ENCODE measurements at places on chromosomes 7 and 10.
A peak's percentile ranks its signal among the peaks of the same experiment; 100 is the strongest.

GRCh38 chr10:108241166-108241565 is 1076.7 kb upstream of the SORCS1 start:
- no peak for DNase-seq

- no peak for DNase-seq
These were observed 36.5 kb downstream of the GHRHR start for GRCh38 chr7:31000161-31000693.

DNA sequence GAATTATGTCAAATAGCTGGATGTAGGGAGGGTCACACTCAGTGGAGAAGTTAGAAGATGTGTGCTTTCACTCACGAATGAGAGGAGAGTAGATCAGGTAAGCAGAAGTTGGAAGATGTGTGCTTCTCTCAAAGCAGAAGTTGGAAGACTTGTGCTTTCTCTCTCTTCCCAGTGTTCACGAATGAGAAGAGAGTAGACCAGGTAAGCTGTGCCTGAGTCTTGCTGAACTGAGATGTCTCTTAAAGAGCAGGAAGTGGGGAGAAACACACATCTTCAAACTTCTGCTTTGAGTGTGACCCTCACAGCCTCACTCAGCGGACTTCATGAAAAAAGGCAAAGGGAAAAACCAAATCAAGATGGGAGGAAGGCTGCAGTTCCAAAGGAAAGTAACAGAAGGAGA is 7.0 kb upstream of the TMEM243 start:
- no peak for DNase-seq

DNA sequence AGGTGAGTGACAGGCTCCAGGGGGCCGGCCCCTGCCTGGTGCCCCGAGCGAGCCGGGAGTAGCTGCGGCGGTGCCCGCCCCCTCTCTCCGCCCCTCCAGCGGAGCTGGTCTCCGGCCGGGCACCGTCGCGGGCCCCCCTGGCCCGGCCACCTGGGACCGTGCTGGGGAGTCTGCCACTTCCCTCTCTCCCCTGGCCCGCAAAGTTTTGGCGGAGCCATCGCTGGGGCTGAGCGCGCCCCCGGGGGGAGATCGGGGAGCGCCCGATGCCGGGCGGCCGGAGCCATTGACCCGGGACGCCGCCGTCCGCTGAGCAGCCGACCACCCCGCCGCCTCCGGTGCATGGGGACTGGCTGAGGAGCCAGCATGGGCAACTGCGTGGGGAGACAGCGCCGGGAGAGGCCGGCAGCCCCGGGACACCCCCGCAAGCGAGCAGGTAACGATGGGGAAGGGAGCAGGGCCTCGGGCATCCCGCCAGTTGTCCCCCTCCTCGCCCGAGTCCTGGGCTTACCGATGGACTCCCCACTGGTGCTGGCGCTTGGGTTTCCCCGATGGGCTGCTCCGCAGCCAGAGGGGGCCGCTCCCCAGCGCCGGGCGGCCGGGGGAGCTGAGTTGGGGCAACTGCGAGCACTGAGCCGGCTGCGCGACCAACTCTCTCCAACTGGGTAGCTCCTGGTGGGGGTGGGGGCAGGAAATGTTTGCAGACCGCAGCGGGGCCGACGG is at the start of gene UBTD1:
Gene UBTD1, plus strand, starts transcription at position 84 of the 720 bp plus-strand sequence. Its CDS starts 280 bp downstream, at position 364.
- DNase-seq = peak; percentile 10

DNA sequence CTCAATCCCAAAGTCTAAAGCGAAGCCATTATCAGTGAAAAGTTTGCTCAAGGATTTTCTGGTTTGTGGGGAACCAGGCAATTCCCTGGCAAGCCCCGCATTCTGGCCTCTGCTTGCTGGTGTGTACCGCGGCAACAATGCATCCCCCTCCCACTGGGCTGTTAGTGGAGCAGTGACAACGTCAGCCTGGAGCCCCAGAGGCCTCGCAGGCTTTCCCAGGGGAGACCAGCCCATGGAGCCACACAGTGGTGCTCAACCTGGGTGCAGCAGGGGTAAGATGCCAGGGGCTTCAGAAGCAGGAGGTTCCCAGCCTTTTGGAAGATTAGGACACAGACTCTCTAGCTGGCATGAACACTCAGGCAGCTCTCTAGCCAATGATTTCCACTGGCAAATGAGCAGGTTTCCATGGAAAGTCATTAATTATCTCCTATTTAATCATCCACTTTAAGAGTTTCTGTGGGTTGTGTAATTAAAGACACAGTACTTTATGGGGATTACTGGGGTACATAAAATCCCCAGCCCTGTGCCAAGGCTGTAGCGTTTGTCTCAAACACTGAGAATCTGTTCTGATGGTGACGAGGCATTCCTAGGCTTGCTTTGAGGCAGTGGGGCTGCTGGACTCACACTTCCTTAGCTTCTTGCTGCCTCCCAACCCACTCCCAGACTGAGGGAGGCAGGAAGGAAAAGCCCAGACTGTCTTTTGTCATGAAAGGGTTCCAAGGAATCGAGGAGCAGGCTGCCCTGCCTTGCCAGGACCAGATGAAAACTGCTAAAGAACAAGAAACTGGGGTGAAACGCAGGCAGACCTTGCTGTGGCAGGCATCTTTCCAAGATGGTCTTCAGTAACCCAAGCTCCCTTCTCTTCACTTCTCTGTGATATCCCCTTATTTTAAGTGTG is 411.9 kb upstream of the SHH start:
- no peak for DNase-seq

DNA sequence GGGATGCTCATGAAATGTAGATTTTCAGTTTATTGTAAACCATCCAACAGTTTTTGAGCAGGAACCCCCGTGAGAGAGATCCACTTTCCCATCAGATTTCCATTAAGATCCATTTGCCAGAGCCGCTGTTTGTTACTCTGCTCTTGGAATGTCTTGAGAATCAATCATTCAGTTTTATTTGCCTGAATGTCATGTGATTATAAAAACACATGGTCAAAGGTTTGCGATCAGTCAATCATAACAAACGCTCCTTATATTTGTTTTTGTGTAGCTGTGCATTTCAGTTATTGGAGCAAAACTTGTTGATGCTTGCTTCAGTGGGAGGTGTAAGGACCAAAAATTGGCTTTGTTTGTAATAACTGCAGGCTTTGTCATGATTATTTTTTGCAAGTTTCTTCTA is 155.8 kb upstream of the RHOBTB1 start:
- DNase-seq = no peak

DNA sequence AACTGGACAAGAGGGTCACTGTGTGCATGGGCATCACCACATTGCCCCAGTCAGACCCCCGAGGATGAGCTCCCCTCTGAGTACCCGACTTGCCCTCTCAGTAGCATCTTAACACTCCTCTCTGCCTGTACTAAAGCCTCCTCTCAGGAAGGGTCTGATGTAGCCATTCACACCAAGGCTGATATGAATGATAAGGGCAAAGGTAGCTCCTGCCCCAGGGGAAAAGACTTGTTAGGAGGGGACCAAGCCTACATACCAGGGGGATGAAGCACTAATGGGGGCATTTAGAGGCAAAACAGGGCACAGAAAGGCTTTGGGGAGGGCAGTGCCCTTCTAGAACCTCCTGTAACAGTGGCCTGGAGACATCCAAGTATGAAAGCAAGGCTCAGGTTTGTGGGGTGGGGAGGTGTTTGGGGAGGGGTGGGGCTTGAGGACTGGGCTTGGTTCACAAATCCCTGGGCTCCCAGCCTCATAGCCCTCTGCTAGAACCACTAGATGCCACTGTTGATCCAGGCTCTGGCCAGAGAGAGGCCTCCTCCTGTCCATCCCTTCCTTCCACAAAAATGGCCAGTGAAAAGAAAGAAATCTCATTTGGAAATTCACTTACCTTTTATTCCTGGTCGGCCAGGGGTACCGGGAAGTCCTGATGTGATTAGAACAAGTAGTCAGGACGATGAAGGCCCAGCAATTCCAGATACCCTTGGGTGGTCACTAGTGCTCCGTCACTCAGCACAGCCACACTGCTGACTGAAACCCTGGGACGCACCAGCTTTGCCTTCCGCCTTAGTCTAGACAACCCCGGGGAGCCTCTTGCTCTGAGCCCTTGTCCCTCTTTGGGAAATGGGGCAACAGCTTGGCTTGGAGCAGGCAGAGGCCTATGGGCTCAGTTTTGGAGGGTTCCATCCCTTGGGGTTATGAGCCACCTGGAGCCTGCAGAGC is 40.3 kb downstream of the COL17A1 start:
- no peak for DNase-seq

GRCh38 chr7:156466272-156466671 is 174.3 kb upstream of the RNF32 start:
- DNase-seq = no peak

- DNase-seq = no peak
These were observed 108.6 kb upstream of the KCNMA1 start for GRCh38 chr10:77746047-77746707.

GRCh38 chr10:110919349-110919931 is at the start of gene SHOC2:
SHOC2 (plus strand) TSS chr10:110919604; CDS start chr10:110964359, 44,755 bp downstream.
- peak; percentile 94 for DNase-seq

- DNase-seq = no peak
These were observed 154.3 kb downstream of the ZNF365 start for GRCh38 chr10:62528441-62528840.

DNA sequence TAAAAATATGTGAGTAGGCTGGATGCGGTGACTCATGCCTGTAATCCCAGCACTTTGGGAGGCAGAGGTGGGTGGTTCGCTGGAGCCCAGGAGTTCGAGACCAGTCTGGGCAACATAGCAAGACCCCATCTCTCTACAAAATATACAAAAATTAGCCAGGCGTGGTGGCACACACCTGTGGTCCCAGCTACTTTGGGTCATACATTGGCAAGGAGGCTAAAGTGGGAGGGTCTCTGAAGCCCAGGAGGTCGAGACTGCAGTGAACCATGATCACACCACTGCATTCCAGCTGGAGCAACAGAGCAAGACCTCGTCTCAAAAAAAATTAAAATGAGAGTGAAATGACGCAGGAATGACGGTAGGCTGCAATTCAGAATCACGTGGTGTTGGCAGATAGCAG is 64.7 kb upstream of the SH2B2 start:
- no peak for DNase-seq

DNA sequence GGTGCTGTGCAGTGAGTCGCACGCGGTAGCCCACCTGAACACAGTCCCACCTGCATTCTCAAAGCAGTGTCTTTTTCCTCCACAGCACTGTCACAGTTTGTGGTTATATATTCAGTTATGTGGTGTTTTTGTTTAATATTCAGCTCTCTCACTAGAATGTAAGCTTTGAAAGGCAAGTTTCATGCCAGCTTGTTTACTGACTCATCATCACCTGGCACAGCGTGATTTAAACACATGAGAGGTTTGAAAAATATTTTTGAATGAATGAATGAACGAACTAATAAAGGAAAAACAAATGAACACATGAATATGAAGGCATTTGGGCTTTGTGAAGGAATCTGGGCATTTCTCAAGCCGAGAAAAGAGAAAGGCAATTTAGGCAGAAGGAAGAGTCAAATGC is 51.9 kb upstream of the TM9SF3 start:
- DNase-seq = no peak

DNA sequence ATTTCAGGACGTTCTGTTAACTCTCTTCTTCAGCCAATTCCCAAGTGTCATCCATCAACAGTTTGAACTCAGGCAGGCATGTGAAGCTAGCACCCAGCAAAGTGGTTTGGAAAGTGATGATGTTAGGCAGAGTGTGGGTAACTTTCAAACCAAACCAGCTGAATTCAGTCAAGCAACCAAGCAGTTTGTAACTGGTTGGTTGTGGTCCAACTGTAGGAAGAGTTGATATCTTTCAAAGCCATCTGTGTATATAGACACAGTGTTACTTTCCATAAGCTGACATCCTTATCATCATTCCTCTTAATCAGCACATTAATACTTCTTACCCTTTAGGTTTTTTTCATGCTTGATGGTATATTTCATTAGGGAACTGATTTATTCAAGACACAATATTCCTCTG is 72.2 kb upstream of the NUPR2 start:
- DNase-seq = no peak

DNA sequence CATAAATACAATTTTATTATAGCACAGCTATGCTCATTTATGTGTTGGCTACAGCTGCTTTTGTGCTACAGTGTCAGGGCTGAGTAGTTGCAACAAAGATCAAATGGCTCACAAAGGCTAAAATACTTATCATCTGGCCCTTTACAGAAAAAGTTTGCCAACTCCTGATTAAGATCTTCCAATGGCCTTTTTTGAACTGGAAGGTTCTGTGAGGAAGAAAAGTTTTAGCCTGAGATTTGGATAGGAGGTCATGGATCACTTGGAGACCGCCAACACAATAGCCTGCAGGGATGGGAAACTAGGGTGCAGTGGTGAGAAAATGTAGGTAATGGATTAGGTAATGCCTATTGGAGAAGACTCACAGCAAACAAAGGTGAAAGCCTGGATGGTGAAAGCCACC is 169.8 kb downstream of the NOC3L start:
- DNase-seq = no peak

- peak; percentile 19 for DNase-seq
These were observed 1.8 kb downstream of the TNRC18 start for GRCh38 chr7:5421714-5422395.

GRCh38 chr7:85730012-85730411 is 543.2 kb upstream of the SEMA3D start:
- no peak for DNase-seq

- no peak for DNase-seq
These were observed 26.7 kb downstream of the MKLN1 start for GRCh38 chr7:131354390-131354789.

DNA sequence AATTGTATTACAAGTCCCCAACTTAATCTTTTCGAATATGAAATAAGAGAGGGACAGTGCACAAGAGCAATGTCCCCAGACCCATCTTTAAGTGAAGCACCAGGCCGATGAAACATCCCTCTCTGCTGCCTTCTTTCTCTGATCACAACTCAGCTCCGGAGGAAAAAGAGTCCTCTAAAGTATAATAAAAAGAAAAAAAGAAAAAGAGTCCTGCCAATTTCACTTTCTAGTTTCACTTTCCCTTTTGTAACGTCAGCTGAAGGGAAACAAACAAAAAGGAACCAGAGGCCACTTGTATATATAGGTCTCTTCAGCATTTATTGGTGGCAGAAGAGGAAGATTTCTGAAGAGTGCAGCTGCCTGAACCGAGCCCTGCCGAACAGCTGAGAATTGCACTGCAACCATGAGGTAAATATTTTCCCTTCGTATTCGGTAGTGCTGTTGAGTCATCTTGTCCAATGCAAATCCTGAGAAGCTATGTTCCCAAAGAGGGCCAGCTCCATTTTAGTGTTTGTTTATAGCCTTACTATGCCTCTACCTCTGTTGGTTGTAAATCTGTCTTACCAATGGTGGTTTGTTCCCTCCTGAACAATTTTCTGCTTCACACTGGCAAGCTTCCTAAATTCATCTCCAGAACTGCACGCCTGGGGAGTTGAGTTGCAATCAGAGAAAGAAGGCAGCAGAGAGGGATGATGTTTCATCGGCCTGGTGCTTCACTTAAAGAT is at the start of gene IFIT2:
Gene IFIT2, plus strand, starts transcription at position 326 of the 725 bp plus-strand sequence. Its CDS starts 78 bp downstream, at position 404.
- DNase-seq = peak; percentile 20

DNA sequence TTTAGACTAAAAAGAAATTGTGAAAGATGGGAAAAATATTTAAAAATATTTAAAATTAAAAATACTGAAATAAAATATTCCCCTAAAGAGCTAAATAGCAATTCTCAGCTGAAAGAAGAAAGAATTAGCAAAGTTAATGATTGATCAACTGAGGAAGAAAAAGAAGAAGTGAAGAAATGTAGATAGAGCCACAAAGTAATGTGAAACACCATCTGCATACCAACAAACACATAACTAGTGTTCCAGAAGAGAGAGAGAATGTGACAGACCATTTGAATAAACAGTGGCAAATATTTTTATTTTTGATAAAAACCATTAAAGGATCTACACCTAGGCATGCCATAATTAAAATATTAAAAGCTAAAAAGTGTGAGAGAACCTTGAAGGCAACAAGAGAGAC is 784.5 kb upstream of the ZWINT start:
- DNase-seq = no peak
